ENCODE measurements at places on chromosomes 2 and 18.

- DNase-seq: no peak
These were observed 17.3 kb upstream of the RNF152 start for GRCh38 chr18:61910101-61910500.

- no peak for DNase-seq
These were observed 505.5 kb downstream of the LRRTM4 start for GRCh38 chr2:77016443-77017354.

GRCh38 chr2:59920307-59920706, 633.1 kb downstream of the BCL11A start:
- no peak for DNase-seq

DNA sequence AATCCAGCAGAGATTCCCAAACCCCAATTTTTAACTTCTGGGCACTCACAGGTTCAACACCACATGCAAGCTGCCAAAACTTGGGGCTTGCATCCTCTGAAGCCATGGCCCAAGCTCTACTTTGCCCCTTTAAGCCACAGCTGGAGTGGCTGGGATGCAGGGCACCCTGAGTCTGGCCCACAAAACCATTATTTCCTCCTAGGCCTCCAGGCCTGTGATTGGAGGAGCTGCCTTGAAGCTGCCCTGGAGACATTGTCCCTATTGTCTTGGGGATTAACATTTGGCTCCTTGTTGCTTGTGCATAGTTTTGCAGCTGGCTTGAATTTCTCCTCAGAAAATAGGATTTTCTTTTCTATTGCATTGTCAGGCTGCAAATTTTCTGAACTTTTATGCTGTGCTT, 109.8 kb upstream of the RPRM start:
- no peak for DNase-seq
